ENCODE measurements at places on chromosomes 2 and 18. TPM values are rescaled to one million over a fixed set of nuclear protein-coding genes. Genes with fewer than 3 reads are reported as not detected.

The STON1 gene
- total RNA-seq: 14.4 TPM

The CXCR1 gene
- total RNA-seq: not detected

The CIDEA gene
- not detected for total RNA-seq

The PTPRN gene
- 3.6 TPM for total RNA-seq

The AKAIN1 gene
- not detected for total RNA-seq

The MARCHF4 gene
- 1.5 TPM for total RNA-seq
